Kidney (tissue), 22 donors: ENCODE measurements at places on chromosomes 2 and 18. TPM values are rescaled to one million over a fixed set of nuclear protein-coding genes. Genes with fewer than 3 reads are reported as not detected.

DNA sequence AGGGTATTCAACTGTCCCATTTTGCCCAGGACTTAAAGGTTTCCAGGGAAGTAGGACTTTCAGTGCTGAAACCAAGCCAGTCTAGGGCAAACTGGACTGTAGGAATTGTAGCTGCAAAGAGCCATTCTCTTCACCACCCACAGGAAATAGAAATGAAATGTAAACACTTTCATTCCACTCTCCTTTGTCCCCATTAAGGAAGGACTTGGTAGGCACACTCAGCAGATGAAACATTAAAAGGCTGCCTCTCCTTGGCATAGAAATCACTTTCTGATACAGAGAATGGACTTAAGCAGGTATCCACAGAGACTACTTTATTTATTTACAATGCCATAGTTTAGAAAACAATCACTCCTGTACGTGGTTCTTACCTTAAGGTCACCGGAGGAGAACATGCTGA, 102.9 kb upstream of the CCDC195 start:
- no peaks in the 10 kb centered on the region for H3K4me1 ChIP-seq
- H3K4me3 ChIP-seq, result no peak overlapping the region
- H3K36me3 ChIP-seq, result no peaks in the 10 kb centered on the region
- no peaks in the 10 kb centered on the region for H3K27me3 ChIP-seq

DNA sequence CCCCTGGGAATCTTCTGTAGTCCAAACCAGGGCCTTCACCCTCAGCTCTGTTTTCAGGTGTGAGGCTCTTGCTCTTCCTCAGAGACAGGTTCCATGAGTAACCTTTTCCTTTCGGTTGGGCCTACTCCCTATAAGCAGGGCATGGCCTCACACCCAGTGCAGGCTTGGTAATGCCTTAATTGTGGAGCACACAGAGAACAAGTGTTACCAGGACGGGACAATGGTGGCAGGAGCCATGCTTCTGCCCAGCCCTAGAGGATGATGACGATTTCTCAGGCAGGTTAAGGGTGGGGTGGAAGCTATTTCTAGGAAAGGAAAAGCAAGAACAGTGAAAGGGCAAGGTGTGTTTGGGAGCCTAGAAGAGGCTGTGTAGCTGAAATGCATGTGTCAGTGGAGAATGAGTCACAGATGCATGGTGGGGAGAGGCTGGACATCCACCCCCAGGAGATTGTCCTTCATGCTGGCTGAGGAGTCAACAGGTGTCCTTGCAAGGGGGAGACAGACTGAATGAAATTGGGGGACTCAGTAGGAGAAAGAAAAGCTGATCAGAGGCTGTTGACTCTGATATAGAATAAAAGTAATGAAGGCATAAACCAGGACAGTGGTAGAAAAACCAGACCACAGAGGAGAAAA, 22.0 kb upstream of the SERPINB12 start:
- no peak for DNase-seq
- H3K36me3 ChIP-seq, result no peaks in the 10 kb centered on the region
- no peaks in the 10 kb centered on the region for H3K4me1 ChIP-seq
- H3K27ac ChIP-seq, result no peak overlapping the region

DNA sequence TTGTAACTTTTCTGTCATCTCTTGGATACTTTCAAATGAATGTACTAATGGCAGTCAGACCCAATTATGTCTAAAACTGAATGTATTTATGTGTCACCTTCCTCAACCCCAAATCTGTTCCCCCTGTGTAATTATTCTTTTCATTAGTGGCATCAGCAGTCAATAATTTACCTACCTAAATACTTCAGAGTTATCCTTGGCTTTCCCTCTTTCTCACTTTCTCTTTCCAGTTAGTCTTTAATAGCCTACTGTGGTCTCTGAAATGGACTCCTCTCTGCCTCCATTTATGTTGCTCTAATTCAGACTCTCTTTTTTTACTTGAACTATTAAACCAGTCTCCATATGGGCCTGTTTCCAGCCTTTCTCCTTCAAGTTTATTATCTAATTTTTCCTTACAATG, 21.0 kb downstream of the C18orf63 start:
- H3K4me3 ChIP-seq, result no peak overlapping the region
- DNase-seq, result no peak
- no peaks in the 10 kb centered on the region for H3K36me3 ChIP-seq
- no peak overlapping the region for H3K27ac ChIP-seq

GRCh38 chr2:168137510-168138180, 109.8 kb downstream of the STK39 start:
- peak overlapping the region; percentile 68 for H3K27ac ChIP-seq
- peak overlapping the region; percentile 11 for H3K4me3 ChIP-seq
- H3K36me3 ChIP-seq, result no peaks in the 10 kb centered on the region

- no peaks in the 10 kb centered on the region for H3K4me1 ChIP-seq
- H3K36me3 ChIP-seq, result no peaks in the 10 kb centered on the region
- no peak overlapping the region for H3K4me3 ChIP-seq
- H3K27ac ChIP-seq, result no peak overlapping the region
- DNase-seq, result no peak
- no peaks in the 10 kb centered on the region for H3K27me3 ChIP-seq
These were observed 47.1 kb upstream of the ASB18 start for GRCh38 chr2:236311286-236311685.

DNA sequence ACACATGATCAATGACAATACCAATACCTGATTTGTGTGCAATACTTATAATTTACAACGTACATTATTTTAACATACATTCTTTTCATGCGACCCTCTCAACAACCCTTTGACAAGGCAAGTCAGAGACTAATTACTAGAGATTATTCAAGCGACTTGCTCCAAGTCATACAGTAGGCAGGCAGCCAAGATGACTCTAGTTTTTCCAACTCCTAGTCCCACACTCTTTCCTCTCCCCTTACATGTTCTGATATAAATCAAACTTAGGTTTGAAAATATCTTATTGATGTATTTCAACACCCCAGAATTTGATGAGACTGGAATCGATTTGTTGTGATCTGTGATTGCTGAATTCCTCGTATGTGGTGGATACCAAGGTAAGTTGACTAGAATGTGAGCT, 8.0 kb upstream of the CYP27C1 start:
- no peak for DNase-seq
- no peaks in the 10 kb centered on the region for H3K36me3 ChIP-seq
- no peak overlapping the region for H3K4me3 ChIP-seq
- no peaks in the 10 kb centered on the region for H3K4me1 ChIP-seq
- H3K27ac ChIP-seq, result no peak overlapping the region

DNA sequence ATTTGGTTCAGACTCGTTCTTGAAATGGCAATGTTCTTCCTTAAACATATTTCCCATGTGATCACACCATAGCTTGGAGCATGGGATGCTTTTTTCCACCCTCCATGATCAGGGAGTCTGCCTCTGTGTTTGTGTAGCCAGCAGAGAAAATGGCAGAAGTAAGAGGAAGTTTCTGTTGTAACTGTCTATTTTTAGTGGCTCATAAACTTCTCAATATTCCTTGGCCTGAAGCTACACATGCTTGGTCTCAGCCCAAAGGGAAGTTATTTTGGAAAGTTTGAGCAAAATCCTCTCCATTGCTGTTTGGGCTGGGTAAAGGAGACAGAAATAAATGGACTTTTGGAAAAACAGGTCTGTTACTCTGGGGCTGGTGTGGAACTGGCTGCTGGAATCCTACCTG, 33.4 kb upstream of the ITGA6 start:
- no peaks in the 10 kb centered on the region for H3K36me3 ChIP-seq
- peaks cover 13% of the 10 kb centered on the region for H3K4me1 ChIP-seq
- no peak overlapping the region for H3K27ac ChIP-seq
- no peak for DNase-seq
- H3K27me3 ChIP-seq, result no peaks in the 10 kb centered on the region
- H3K4me3 ChIP-seq, result no peak overlapping the region

DNA sequence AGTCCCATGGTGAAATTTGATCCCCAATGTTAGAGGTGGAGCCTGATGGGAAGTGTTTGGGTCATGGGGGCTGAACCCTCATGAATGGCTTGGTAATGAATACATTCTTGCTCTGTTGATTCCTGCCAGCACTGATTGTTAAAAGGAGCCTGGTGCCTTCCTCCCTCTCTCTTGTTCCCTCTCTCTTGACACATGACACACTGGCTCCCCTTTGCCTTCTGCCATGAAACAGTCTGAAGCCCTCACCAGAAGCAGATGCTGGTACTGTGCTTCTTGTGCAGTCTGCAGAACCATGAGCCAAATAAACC, 30.6 kb upstream of the EPC2 start:
- no peak overlapping the region for H3K27ac ChIP-seq
- no peak for DNase-seq
- no peaks in the 10 kb centered on the region for H3K27me3 ChIP-seq
- no peak overlapping the region for H3K4me3 ChIP-seq

DNA sequence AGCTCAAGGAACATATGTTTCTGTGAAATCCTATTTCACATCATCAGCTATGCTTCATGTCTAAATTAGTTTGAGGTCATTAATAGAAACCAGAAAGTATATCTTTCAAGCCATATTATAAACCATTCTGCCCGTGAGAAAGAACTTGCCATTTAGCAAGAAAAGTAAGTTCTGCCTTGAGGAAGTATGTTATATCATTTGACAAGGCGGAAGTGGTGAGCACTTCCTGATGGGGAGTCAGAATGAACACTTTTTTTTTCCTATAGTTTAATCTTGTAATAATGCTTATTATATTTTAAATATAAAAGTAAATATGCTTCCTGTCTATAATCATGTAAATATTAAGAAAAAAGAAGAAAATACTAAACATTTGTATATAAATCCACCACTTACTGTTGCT, 39.3 kb upstream of the NRXN1 start:
- H3K27ac ChIP-seq, result no peak overlapping the region
- no peaks in the 10 kb centered on the region for H3K27me3 ChIP-seq
- H3K36me3 ChIP-seq, result no peaks in the 10 kb centered on the region
- H3K4me3 ChIP-seq, result no peak overlapping the region

DNA sequence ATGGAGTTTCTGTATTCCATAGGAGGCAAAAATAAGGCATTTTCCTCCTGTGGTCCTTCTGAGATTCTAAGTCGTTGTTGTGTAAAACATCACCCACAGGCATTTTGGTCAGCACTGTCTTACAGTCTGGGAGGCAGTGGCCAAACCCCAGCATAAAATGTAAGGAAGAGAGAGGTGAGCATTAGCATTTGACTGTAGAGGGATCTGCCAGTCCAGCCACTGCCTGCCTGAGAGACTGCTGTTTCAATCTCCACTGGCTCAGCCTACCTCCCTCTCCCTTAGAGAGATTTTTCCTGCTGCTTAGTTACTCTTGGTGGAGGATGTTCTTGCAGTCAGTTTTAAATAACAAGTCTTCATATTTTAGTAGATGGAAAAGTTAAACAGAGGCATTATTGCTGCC, 77.0 kb downstream of the ARHGEF33 start:
- H3K4me3 ChIP-seq, result no peak overlapping the region
- no peaks in the 10 kb centered on the region for H3K36me3 ChIP-seq
- H3K4me1 ChIP-seq, result no peaks in the 10 kb centered on the region
- no peak overlapping the region for H3K27ac ChIP-seq
- no peak for DNase-seq

GRCh38 chr18:43175257-43175656, 59.8 kb upstream of the RIT2 start:
- no peaks in the 10 kb centered on the region for H3K4me1 ChIP-seq
- H3K4me3 ChIP-seq, result no peak overlapping the region
- H3K36me3 ChIP-seq, result no peaks in the 10 kb centered on the region
- no peak overlapping the region for H3K27ac ChIP-seq
- H3K27me3 ChIP-seq, result no peaks in the 10 kb centered on the region
- no peak for DNase-seq

DNA sequence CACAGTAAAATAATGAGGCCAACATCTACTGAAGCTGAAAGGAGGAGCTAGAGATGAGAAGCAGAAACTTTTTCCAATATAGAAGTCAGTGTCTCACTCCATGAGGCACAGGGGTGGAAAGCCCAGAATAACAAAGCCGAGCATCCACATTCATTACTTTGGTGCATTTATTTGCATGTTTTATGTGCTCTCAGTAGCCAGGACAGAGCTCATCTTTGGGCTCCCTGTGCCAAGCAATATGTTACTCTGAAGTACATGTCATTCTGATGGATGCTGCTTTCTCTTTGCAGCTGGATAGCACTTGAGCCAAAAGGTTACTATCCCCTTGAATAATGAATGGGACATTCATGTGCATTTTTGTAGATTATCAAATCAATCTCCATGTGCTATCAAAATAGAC, 338.6 kb upstream of the SOX11 start:
- H3K4me1 ChIP-seq, result no peaks in the 10 kb centered on the region
- H3K27ac ChIP-seq, result no peak overlapping the region
- DNase-seq, result no peak
- no peaks in the 10 kb centered on the region for H3K36me3 ChIP-seq
- H3K4me3 ChIP-seq, result no peak overlapping the region
- no peaks in the 10 kb centered on the region for H3K27me3 ChIP-seq

DNA sequence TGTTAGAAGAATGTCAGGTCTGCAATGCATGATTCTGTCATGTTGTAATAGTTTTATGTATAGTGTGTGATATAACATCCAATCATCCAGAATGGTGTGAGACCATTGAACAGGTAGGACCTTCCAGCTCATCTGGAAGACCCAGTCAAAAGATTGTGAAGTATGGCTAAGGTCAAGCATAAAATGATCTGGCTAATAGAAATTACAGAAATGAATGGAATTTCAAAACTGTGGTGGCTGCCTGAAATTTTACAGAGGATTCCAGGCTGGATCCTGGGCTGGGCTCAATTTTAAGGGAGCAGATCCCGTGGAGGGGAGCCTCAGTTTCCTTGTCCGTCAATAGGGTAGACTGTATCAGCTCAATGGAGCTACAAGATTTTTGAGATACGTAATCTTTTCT, 39.1 kb downstream of the ACKR3 start:
- no peaks in the 10 kb centered on the region for H3K4me1 ChIP-seq
- DNase-seq, result no peak
- no peak overlapping the region for H3K4me3 ChIP-seq
- no peaks in the 10 kb centered on the region for H3K27me3 ChIP-seq

- no peaks in the 10 kb centered on the region for H3K4me1 ChIP-seq
- H3K27me3 ChIP-seq, result no peaks in the 10 kb centered on the region
- H3K4me3 ChIP-seq, result no peak overlapping the region
- no peak for DNase-seq
These were observed 24.0 kb downstream of the R3HDM1 start for GRCh38 chr2:135555311-135555710.

GRCh38 chr2:3423492-3424170, 44.1 kb downstream of the TRAPPC12 start:
- no peaks in the 10 kb centered on the region for H3K4me1 ChIP-seq
- no peaks in the 10 kb centered on the region for H3K27me3 ChIP-seq
- no peak overlapping the region for H3K27ac ChIP-seq
- H3K36me3 ChIP-seq, result peaks cover 32% of the 10 kb centered on the region
- DNase-seq, result no peak
- H3K4me3 ChIP-seq, result no peak overlapping the region

DNA sequence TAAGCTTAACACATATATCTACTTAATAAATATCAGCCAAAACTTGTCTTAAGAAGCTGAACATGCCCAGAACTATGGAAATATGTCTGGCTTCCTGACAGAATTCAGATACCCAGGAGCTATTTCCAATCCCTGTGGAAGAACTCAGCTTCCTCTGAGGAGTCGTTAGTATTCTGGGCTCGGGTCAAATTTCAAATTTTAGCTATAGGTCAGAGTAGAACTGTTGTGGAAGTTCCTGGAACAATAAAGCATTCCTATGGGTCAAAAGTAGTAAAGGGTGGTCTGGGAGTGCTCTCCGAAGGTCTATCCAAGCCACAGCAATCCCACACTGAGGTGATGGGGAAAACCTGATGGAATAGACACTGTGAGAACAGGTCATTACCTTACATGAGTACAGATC, 342.7 kb upstream of the CHST9 start:
- no peaks in the 10 kb centered on the region for H3K4me1 ChIP-seq
- DNase-seq, result no peak
- no peak overlapping the region for H3K27ac ChIP-seq
- H3K4me3 ChIP-seq, result no peak overlapping the region
- no peaks in the 10 kb centered on the region for H3K36me3 ChIP-seq
- H3K27me3 ChIP-seq, result no peaks in the 10 kb centered on the region

SEMA4C gene
- total RNA-seq, result 44.6 TPM

MAL gene
- total RNA-seq, result 477 TPM

COL4A4 gene
- total RNA-seq, result 53.3 TPM

KCNG2 gene
- total RNA-seq, result 0.76 TPM

ASXL3 gene
- 10.4 TPM for total RNA-seq

SP140 gene
- total RNA-seq, result 7.3 TPM

PDE1A gene
- 70.5 TPM for total RNA-seq
